Activated T-helper 2 cell treated with anti-CD3 and anti-CD28 coated beads, Interferon-gamma antibody, Interleukin-2, Interleukin-4, amounts not matched to agents 10 μg/mL and 5 μg/mL and 100 μg/mL, durations not matched to agents 14 hours and 24 hours and 36 hours (primary cell): ENCODE measurements at places on chromosomes 3 and 15. TPM values are rescaled to one million over a fixed set of nuclear protein-coding genes. Genes with fewer than 3 reads are reported as not detected.

Gene TAGLN3
- 0.34 and 0.46 TPM in 2 replicates for total RNA-seq

Gene SLMAP
- 58.2 TPM in 2 replicates for total RNA-seq

Gene NEDD4
- 10.2 and 13.9 TPM in 2 replicates for total RNA-seq

Gene CHRM5
- total RNA-seq, result not detected in 2 replicates

Gene CNOT10
- 51.5 and 53.5 TPM in 2 replicates for total RNA-seq

Gene C3orf49
- not detected in 2 replicates for total RNA-seq

Gene RTP3
- total RNA-seq, result not detected in 2 replicates

Gene IL5RA
- total RNA-seq, result 0.18 TPM in 1 of 2 replicates, not detected in the other

Gene KLHL24
- total RNA-seq, result 8.7 and 10.5 TPM in 2 replicates

Gene MAP2K5
- total RNA-seq, result 24.1 and 25.9 TPM in 2 replicates

Gene ALAS1
- 117 and 123 TPM in 2 replicates for total RNA-seq

Gene ANKUB1
- total RNA-seq, result not detected in 2 replicates

Gene CAND2
- 1.1 and 2.0 TPM in 2 replicates for total RNA-seq

Gene RNF111
- total RNA-seq, result 36.4 and 36.9 TPM in 2 replicates

Gene TM4SF1
- not detected in 2 replicates for total RNA-seq

Gene NOX5
- total RNA-seq, result 0.21 TPM in 1 of 2 replicates, not detected in the other
